ENCODE measurements at places on chromosomes 2 and 18.

GRCh38 chr2:184004289-184004947, 593.9 kb upstream of the ZNF804A start:
- DNase-seq = no peak

- DNase-seq = no peak
Observed at GRCh38 chr2:42029171-42029570, 18.6 kb upstream of the PKDCC start.

GRCh38 chr2:130837175-130837810, 579 bp downstream of the ARHGEF4 start:
- no peak for DNase-seq

- no peak for DNase-seq
Observed at GRCh38 chr18:22494771-22495170, 77.1 kb upstream of the CTAGE1 start.

- DNase-seq = no peak
Observed at GRCh38 chr2:36389577-36389976, 34.0 kb downstream of the CRIM1 start.

DNA sequence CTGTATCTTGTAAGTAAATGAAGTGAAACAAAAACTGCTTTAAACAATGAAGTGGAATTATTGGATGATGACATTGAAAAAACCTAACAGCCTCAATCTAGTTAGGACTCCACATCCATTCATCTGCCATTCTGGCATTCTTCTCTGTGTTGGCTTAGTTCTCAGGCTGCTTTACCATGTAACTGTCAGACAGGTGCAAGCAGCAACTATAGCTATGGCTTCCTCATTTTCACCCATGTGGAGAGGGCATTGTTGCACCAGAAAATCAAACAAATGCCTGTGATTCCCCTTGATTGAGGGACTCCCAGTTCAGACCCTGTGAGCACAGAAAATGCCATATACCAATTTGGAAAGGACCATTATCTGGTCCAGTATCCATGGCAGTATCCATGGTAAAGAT, 129.5 kb upstream of the NYAP2 start:
- no peak for DNase-seq

DNA sequence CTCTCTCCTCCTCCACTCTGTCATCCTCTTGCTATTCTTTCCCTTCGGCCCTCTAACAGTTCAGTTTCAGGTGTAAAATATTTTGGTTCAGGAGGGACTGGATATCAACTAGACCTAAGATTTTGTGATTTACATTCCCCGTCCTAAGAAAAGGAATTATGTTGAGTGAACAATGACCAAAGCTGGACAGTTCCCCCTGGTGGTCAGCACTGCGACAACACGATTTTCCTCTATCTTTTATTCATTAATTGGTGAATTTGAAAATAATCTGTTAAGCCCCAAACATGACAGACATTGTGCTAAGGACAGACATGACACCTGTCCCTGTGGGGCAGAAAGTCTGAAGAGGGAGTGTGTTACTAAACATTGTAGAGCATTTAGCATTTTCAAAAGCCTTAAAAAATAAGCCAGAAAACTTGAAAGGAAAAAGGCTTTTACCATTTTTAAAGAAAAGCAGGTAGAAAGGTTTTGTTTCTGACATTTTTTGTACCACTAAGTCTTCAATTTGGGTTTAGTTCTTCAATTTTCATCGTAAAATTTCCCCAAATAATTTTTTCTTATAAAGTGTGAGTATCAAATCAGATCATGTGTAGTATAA, 28.4 kb upstream of the GTF2A1L start:
- DNase-seq = no peak

DNA sequence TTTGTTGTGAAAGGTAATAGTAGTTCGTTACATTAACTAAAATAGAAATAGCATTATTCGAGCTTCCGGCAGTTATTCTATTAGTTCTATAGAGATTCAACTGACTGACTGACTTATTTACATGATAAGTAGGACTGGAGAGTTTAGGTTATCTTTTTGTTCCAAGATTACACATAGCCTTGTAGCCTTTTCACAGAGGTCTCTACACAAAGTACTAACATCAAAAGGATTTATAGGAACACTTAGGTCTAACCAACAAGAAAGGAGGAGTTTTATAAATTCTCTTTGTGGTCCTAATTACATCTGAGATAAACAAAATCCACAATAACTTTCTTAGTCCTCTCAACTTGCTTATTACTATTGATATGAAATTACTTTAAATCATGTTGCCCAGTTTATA, 62.8 kb downstream of the SOS1 start:
- no peak for DNase-seq

- no peak for DNase-seq
Observed at GRCh38 chr2:75416420-75417342, 144.1 kb downstream of the EVA1A start.

DNA sequence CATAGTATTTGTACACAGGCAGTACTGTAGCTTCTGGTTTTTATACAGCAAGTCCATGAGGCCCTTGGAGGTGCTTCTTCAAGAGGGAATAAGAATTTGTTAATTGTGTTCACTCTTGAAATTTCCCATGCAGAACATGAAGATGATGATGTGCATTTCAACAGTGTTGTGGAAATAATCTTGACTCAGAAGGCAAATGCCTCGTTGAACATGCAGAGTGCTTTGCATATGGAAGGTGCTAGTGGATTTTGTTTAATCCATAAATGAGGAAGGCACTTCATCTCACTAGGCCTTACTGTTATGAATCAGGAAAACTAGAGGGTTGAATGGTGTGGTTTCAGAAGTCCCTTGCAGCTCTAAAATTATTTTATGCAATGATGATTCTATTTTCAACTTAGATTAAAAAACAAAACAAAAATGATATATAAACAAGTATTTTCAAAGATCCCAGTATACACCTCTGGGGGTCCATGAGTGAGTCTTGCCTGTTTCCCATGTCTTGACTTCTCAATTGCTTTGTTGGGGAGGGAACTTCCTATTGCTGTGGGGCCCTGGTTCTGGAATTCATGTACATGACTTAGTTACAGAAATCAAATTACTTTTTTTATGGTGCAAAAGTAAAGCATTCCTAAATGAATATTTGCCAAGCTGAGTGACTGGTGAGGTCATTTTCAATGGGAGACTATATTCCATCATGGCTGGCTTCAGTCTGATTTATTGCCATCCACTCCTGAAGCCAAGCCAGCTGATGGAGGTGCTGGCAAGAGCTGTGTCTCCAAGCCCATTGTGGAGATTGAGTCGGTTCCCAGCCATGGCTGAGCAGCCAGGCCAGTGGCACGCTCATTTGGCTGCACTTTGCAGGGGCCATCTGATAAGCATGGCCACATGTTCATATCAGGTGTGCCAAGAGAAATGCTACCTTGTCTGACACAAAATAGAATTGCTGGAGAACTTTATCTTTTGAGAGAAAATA, 56.5 kb downstream of the MGAT5 start:
- DNase-seq = peak; percentile 19
